Activated CD4-positive, alpha-beta T cell treated with anti-CD3 and anti-CD28 coated beads, Interleukin-2, Interleukin-4, amounts not matched to agents 100 ng/mL and 50 ng/mL, durations not matched to agents 16 hours and 8 hours (primary cell): ENCODE measurements at places on chromosomes 3 and 15.

DNA sequence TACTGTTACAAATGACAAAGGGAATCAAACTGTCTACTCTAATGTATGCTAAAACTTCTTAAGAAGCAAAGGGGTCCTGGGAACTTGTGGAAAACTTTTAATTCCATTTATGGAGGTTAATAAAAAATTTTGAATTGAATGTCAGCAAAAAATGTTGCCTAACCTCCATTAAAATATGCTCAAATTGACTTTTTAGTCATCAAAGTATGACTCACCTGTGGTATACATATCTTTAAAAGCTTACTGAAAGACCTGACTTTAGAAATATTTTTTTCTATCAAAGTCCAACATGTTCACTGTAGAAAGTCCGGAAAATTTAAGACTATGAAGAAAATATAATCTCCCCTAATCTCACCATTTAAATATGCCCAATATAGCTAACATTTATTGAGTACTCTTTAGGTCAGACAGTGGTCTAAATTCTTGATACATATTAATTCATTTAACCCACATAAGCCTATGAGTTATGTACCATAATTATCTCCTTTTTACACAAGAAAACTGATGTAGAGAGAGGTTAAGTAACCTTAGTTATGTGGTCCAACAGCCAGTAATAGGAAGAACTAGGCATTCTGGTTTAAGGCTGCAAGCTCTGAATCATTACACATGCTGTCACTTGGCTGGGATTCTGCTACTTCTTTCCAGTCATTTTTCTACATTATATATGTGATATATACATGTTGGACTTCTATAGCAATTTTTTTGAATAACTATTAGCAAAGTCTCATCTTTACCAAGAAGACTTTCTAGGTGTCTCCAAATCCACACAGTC is 83.6 kb downstream of the PDZRN3 start:
- no peak for DNase-seq

- DNase-seq: no peak
Measured at GRCh38 chr3:186021673-186022362, 84.0 kb upstream of the TRA2B start.

GRCh38 chr3:193507566-193507965 is 47.1 kb downstream of the ATP13A4 start:
- no peak for DNase-seq

DNA sequence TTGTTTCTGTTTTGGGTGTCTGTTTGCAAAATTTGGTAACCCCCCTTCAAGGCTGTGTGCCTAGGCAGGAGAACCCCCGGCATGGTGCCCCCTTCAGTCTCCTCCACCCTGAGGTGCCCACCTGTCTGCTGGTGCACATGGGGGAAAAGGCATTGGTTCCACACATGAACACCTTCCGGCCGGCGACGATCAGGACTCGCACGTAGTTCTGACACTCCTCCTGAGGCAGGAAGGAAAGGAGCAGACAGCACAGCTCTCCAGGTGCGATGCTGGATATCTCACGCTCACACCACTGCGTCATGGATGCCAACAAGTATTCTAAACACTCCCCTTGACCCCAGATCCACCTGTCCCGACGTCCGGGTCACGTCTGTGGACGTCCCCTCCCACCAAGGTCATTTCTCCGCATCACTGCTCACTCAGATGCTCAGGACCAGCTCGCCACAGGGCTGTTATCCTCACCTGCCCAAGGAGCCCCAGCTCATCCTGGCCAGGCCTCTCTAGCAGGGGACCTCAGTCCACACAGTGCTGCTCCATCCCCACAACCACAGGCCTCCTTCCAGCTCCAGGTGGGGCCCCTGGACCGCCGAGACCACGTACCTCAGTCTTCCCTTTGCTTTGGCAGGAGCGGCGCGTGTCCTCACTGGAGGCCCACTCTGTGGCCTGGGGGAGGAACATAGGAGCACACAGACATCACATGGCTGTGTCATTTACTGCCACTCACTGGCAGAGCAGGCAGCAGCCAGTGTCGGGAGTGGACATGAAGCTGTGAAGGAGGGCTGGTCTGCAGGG is 99.0 kb downstream of the SEMA5B start:
- DNase-seq: no peak

- no peak for DNase-seq
Measured at GRCh38 chr3:61162965-61163364, 88.3 kb downstream of the FHIT start.

- DNase-seq: no peak
Measured at GRCh38 chr3:132597660-132598059, 590 bp downstream of the ACKR4 start.

DNA sequence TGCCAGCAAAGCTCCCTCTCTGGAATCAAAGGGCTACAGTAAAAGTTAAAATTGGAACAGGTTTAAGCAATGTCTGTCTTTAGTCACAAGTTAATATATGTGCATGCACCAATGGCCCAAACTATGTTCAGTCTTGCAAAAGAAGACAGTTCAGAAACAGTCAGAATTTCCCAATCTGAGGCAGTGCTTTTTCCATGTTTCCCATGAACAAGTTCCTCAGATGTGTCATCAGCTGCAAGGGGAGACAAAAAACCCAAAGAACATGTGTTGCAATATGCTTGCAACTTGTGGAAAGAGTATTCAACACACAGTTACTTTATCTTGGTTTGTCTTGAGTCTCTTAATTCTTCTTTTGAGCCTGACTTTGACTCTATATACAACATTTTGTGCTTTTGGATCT is 148.4 kb downstream of the USP13 start:
- no peak for DNase-seq

- DNase-seq: no peak
Measured at GRCh38 chr3:45954306-45954705, 11.0 kb downstream of the CXCR6 start.

DNA sequence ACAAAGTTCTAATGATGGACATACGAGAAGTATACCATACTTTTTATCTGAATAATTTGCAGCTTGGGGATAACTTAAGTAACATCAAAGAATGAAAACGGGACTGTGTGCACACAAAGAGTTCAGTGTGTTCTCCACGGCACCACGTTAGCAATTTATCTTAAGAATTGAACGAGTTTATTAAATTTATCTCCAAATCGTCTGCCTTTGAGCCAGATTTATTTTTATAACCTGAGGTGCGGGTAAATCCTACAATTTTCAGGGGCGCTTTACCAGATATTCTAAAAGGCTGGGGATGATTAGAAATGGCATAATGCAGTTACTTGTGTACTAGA is 3.5 kb downstream of the CHD2 start:
- DNase-seq: no peak

DNA sequence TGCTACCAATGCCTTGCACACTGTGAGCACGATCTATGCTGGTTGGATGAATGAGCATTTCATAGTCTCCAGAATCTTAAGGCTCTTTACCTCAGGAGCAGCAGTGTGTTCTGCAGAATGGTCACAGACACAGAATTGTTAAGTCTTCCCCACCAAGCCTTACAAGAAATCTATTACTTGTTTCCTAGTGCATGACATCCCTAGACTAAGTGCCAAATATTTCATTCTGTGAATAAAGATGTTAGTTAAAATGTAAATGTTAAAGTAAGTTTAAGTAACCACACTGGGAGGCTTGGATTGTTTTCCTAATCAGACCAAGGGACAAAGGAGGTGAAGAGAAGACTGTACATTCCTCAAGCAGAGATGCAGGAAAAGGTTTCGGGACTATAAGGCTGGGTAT is 4.1 kb upstream of the TNFSF10 start:
- DNase-seq: no peak

DNA sequence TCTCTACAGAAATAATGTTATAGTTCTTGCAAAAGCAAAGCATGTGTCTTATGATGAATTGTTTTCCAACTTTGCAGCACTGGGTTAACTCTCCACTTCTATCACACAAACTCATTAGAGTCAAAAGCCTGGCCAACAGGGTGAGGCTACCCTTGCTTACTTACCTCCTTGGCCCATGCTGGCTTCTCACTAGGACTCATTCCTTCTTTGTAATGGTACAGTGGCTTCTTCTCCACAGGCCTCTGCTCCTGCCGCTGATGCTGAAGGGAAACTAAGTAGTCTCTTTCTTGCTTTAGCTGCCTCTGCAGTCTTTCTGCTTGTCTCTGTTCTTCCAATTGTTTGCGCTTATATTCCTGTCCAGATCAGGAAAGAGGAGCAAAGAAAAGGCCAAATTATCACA is 111.5 kb upstream of the SLC2A2 start:
- DNase-seq: no peak

GRCh38 chr3:9955067-9955502 is 2.9 kb upstream of the PRRT3 start:
- DNase-seq: no peak

- DNase-seq: no peak
Measured at GRCh38 chr15:81085213-81085612, 48.9 kb upstream of the CFAP161 start.

DNA sequence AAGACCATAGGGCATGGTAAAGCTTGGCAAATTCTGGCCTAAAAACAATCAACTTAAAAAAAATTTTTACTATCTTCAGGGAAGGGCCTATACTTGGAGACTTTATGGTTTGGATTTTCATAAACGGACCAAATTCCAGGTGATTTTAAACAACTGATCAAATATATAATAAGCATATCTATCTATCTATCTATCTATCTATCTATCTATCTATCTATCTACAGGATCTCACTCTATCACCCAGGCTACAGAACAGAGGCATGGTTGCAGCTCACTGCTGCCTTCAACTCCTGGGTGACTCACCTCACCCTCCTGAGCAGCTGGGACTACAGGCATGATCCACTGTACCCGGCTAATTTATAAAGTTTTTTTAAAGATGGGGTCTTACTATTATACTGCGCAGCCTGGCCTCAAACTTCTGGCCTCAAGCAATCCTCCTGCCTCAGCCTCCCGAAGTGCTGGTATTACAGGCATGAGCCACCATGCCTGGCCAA is 6.7 kb downstream of the SPPL2A start:
- DNase-seq: no peak

GRCh38 chr15:87733541-87733941 is 523.0 kb downstream of the NTRK3 start:
- no peak for DNase-seq

- DNase-seq: no peak
Measured at GRCh38 chr15:32657941-32658340, 16.4 kb downstream of the SCG5 start.

- no peak for DNase-seq
Measured at GRCh38 chr15:66044837-66045236, 175.5 kb downstream of the RAB11A start.

- DNase-seq: no peak
Measured at GRCh38 chr15:65641768-65642475, 20.2 kb downstream of the SLC24A1 start.

DNA sequence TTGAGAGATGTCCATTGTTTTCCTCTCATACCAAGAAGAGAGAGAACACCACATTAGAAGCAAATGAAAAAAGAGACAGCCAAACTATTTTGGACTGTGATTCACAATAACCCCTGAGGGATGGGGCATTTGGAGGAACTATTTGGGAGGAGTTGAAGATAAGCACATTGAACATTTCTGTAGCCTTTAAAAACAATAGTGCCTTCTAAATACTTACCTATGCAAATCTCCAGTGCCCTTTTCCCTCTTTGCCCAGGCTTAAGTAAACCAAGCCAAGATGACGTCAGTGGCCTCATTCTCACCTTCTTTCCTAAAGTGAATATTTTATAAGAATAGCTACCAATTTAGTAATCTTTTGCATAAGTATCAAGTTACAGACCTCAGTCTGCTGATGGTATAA is 89.7 kb upstream of the COL8A1 start:
- no peak for DNase-seq

GRCh38 chr15:66644000-66644787 is 57.8 kb upstream of the SMAD6 start:
- no peak for DNase-seq

- no peak for DNase-seq
Measured at GRCh38 chr3:125042725-125043406, 12.9 kb downstream of the HEG1 start.

DNA sequence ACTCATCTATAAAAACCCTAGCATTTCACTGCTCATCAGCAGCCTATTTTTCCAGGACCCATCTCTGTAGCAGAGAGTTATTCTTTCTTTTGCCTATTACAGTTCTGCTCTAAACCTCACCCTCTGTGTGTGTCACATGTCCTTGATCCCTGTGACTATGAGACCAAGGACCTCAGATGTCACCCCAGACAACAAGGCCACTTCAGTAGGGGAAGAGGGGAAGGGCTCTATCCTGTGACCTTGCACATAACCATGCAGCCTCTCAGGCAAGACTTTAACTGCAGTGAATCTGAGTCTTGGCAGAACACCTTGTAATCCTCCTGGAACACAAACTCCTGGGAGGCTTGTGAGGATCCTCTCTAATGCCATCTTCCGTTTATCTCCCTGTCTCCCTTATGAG is 4.4 kb upstream of the ZNF589 start:
- no peak for DNase-seq
